ENCODE measurements at places on chromosomes 6 and 20.

DNA sequence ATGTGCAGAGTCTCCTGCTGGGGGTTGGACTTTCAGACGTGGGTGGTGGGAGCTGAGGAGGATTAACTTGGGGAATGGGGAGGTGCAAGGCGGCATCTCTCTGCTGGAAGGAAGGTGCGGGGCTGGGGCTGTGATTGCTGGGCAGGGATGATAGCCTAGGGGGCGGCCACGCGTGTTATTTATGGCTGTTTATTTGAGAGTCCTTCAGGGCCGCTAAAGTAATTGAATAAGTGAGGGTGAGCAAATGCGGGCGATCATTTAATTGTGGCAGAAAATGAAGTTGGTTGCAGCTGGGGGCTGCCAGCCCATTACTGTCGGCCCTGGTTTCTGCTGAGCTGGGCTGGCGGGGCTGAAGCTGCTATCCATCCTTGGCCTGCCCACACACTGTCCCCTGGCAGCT is 7.5 kb upstream of the IP6K3 start:
- no peak for DNase-seq

GRCh38 chr20:35849706-35850105 is 77.9 kb downstream of the PHF20 start:
- no peak for DNase-seq

DNA sequence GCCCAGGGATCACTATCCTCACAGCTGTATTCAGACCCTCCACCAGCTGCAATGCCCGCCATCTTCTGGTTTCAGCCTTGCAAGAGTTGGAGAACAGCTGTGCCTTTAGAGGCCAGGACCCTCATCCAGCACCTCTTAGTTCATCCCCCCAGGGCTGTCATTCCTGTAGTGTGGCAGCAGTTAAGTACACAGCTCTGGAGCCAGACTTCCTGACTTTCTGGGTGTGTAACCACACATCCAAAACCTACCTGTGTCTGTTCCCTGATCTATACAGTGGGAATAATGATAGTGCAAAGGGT is 452 bp upstream of the TREM2 start:
- DNase-seq, result no peak

- DNase-seq, result no peak
These were observed 180.2 kb upstream of the PHACTR1 start for GRCh38 chr6:12536416-12536815.

GRCh38 chr6:155374681-155375080 is 60.4 kb upstream of the TFB1M start:
- no peak for DNase-seq

DNA sequence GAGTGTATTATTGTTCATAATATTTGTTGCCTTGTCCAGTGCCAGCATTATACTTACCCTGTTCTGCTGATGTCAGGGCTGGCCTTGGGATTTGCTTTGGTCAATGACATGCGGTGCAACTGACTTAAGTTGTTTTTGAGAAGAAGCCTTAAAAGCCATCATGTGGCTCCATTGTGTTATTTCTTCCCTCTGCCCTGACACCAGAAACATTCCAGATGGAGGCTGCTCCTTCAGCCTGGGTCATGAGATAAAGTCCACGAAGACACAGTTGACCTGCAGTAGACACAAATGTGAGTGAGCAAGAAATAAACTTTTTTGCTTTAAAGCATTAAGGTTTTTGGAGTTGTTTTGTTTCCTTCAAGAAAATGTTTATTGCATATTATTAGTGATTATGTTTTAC is 7.5 kb upstream of the HINT3 start:
- DNase-seq, result no peak

GRCh38 chr20:31572042-31572700 is 32.9 kb upstream of the ID1 start:
- DNase-seq, result no peak

GRCh38 chr6:45586216-45587171 is 208.8 kb upstream of the SUPT3H start:
- peak; percentile 47 for DNase-seq

DNA sequence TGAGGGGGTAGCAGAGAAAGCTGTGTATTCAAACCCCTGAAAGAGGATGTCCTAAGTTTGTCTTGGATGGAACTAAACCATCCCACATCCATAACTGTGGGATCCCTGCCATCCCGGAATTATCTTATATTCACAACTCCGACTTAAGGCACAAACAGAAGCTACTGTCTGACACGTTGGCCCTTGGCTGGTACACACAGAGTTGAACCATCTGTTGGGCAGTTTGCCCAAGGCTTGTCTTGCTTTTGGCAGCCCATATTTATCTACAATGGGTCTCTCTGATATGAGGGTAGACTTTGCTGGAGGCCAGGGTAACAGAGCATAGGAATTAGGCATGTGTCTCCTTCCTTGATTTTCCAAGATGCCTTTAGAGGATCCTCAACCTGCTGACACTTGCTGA is 116.6 kb upstream of the PROKR2 start:
- no peak for DNase-seq

DNA sequence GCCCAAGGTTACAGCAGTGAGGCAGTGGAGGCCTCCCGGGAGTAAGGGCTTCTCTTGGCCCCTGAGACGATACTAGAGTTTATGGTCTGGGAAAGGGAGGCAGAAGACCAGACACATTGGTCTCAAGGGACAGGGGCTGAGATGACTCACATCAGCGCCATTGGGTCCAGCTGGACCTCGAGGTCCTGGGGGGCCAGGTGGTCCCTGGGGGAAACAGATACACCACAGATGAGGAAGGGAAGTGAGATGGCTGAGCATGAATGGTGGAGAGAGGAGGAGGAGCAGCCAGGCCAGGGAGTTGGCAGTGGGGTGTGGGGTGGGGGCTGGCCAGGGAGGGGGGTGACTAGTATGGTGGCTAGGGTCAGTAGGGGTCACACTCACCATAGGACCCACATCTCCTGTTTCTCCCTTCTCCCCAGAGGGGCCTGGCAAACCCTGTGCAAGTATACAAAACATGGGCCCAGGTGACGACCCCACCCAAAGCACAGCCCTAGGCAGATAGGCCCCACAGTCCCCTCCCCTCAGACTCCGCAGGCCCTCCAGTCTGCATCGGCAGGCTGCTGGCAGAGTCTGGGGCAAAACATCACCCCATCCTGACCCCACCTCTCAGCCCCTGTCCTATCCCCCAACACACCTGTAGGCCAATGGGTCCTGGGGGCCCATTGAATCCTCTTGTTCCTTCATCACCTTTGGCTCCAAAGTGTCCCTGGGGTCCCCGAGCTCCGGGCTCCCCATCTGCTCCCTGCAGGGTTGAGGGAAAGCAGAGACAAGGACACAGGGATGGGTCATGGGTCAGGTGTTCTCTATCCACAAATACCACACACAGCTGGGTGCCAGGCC is 21.9 kb downstream of the COL11A2 start:
- no peak for DNase-seq

DNA sequence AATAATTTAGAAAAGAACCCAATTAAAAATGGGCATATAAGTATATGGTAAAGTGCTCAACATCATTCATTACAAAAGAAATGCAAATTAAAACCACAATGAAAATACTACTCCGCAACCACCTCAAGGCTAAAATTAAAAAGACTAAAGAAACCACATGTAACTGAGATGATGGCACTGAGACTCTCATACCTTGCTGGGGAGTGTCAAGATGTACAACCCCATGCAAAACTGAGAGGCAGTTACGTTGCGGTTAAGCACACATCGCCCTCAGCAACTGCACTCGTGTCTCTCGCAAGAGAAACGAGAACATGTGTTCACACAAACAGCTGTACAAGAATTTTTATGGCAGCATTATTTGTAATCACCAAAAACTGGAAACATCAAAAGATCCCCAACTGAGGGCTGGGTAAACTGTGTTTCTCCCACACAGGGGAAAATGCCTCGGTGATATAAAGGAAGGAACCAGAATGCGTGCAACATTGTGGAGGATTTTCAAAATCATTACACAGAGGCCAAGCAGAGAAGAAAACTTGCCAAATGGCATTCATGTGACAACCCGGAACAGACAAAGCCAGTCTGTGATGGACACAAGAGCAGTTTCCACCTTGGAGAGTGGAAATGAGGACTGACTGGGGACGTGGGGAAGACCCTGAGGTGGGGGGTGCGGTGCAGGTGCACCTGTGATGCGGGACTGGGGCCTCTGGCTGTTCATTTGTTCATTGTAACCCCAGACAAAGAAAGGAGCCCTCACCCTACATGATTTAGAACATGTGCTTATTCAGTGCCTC is 144.9 kb downstream of the WDR27 start:
- DNase-seq, result no peak

DNA sequence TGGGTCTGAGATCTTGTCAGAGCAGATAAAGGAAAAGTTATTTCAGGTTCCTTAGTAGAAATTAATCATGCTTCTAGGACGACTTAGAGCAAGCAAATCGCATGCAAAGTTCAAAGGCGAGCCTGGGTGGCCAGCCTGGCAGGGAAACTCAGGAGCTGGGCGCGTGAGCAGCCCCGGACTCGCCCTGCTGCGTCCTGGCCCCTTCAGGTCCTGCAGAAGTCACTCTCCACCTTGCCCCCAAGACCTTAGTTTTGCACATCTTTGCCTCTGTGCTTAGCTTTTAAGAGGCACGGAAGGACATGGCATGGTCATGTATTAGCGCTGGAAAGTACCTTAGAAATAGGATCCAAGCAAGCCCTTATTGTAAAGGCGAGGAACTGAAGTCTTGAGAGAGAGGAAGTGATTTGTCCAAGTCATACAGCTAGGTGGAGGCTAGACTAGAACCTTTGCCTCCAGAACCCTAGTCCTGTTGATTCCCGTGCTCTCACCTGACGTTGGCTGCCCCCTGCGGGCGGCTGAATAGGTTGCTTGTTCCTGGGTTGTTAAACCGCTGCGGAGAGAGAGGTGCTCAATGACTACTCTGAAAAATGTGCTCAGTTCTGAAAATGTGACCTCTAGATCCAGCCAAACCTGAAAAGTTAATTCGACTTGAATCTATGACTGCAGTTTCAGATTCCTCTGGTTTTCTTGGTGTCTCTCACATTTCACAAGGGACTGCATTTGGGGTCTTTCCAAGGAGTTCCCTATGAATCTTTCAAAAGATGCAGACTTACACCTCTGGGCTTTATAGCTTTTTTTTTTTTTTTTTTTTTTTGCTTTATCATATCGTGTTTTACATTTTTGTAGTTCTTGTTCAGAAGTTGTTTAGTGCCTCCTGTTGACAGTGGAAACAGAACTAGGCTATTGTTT is 2.7 kb downstream of the MYB start:
- peak; percentile 82 for DNase-seq

DNA sequence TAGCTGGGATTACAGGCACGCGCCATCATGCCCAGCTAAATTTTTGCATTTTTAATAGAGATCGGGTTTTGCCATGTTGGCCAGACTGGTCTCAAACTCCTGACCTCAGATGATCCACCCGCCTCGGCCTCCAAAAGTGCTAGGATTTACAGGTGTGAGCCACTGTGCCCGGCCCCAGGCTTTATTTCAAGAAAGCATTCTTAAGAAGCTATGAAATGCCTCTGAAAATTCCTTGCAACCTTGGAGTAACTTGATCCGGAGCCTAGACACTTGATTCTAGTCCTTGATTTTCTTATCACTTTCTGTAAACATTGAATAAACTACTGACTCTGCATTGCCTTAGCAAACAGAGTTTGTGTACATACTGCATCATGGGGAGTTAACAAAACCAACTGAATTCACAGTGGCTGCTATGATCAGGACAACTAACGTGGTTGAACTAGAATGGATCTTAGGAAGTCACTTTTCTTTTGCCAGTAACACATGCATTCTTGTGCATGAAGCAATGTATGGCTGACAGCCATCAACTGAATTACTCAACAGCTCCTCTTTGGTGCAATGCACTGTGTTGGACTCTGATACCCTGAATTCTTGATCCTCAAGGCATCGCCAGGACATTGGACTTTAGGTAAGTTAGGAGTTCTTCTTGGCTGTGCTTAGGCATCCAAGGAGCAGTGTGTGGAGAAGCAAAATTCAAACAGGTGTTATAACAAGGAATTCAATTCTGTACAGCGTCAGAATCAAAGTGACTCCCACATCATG is 102.8 kb upstream of the TMEM170B start:
- DNase-seq, result no peak

GRCh38 chr6:163200694-163201093 is 213.8 kb upstream of the QKI start:
- no peak for DNase-seq

- DNase-seq, result no peak
These were observed 114.0 kb upstream of the NEDD9 start for GRCh38 chr6:11346516-11346915.
